ENCODE measurements at places on chromosomes 16 and 17.

DNA sequence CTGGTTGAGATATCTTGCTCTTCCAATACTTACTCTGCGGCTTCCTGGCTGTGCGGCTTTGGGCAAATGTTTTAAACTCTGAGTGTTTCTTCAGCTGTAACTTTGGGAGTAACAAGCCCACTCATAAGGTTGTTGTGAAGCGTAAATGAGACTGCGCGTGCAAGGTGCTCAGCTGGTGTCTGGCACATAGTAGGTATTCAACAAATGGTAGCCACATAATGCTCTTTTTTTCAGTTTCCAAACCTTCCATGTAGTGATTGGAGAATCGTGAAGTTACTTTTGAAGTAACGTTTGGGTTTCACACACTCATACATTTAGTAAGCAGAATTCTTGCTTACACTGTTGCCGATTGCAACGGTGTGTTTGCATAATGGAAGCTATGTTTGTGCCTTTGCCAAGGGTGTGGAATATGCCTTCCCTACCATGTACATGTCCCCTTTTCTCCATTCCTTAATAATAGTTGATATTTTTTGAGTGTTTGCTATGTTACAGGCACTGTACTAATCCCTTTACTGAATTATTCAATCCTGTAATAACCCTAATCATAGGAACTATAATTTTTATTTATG is 829 bp downstream of the DHRS7B start:
- no peak for DNase-seq

GRCh38 chr17:78174346-78174869 is 6.0 kb downstream of the SYNGR2 start:
- DNase-seq = peak; percentile 56

DNA sequence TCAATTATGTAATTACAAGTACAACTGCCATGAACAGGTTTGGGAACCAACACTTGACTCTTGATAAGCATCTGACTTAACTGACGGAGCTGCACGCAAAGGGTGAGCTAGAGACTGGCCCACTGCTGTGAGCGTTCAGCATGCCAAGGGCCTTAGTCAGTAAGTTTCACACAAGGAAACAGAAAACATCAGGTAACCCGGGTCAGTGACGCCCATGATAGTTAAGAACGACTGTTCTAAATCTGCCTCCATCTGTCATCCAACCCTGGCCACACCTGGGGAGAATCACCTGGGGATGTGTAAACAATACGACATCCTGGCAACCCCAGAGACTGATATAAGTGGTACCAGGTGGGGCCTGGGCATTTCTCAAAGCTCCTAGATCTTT is 12.3 kb downstream of the SMIM5 start:
- peak; percentile 87 for DNase-seq

DNA sequence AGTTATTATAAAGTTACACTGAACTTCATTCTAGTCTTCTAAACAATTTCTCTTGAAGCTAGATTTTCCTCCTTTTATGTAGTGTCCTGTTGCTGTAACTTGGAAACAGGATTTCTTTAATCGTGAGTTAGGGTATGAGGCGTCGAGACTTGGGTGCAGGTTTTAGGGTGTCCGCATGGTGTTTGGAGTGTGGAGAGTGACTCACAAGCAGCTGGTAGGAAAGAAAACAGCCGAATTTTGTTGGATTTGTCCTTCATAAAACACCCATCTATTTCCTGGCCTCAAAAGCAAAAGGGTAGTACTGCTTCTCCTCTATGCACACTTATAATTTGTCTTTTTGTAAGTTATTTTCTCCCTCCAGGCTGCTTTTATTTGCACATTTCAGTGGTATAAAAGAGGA is 1.6 kb downstream of the RPTOR start:
- DNase-seq = no peak

DNA sequence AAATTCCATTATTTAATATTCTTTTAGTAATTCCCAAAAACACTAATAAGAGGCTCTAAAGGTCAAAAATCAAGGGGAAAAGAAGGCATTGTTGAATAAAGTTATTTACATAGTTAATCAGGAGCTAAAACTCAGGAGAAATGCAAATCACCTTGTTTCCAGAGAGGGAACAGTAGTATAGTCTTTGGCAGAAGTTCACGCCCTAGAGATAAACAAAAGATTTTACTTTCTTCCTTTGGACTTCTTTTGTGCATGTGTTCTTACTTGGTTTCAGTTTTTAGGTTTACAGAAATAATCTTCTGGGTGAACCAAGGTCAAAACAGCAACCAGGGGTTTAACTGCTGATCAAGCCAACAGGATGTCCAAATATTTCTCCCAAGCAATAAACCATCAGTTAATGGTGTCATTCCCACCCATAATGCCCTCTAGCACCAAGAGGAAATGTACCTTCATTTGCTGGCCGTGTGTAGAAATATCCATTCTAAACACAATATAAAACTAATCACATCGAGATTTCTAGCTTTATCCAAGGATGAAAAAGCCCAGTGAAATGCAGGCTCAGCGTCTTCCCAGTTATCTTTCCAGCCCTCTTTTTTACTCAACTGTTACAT is 518.8 kb upstream of the SOX9 start:
- no peak for DNase-seq

DNA sequence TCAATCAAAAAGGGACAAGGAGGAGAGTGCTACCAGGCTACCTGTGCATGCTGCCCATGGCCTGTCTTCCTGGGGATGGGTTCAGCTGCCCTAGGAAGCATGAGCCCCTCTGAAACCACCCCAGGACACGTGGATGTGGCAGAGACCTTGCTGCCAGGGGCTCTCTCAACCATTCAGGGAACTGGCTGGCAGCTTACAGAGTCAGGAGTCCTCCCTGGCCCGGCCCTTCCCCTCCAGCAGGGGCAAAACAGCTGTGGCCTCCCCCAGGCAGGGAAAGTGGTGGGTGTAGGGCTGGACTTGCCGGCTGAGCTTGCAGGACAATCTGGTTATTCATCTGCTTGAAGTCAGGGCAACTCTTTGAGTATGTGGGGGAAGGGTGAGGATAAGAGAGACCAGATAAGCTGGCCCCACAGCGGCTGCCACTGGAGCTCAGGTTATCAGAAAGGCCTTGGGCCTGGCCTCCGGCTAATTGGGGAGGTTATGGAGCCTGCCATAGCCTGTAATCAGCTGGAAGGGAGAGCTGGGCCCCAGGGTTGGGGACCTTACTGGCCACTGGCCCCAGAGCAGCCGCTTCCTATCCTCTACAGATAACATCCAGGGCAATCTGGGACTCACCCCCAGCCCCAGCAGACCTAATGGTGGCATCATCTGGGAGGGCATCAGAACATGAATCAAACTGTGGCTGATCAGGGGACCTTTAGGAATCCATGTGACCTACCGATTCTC is 5.6 kb upstream of the TBX2 start:
- no peak for DNase-seq

DNA sequence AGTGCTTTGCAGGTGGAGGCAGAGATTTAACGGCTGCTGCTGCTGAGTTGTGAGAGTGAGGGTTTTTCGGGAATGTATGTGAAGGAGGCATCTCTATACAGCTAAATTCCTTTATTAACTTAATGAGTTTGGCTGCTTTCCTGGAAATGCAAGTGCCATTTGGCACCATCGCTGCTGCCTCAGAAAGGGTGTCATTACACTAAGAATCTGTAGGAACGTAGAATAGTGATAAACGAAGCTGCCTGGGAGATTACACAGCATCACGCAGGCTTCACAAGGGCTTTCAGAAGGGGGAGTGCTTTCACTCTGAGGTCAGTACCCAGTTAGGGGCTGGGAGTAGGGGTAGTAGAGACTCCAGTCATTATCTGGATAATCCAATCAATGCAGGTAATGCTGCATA is 14.1 kb upstream of the NLRP1 start:
- no peak for DNase-seq

- peak; percentile 98 for DNase-seq
Observed at GRCh38 chr17:74453665-74454196, 12.7 kb upstream of the CD300A start.

GRCh38 chr17:37373530-37374159 is 2.1 kb upstream of the C17orf78 start:
- DNase-seq = peak; percentile 82

- no peak for DNase-seq
Observed at GRCh38 chr16:23667355-23667659, 11.4 kb upstream of the PLK1 start.

- DNase-seq = no peak
Observed at GRCh38 chr16:51228097-51228659, 77.1 kb upstream of the SALL1 start.

DNA sequence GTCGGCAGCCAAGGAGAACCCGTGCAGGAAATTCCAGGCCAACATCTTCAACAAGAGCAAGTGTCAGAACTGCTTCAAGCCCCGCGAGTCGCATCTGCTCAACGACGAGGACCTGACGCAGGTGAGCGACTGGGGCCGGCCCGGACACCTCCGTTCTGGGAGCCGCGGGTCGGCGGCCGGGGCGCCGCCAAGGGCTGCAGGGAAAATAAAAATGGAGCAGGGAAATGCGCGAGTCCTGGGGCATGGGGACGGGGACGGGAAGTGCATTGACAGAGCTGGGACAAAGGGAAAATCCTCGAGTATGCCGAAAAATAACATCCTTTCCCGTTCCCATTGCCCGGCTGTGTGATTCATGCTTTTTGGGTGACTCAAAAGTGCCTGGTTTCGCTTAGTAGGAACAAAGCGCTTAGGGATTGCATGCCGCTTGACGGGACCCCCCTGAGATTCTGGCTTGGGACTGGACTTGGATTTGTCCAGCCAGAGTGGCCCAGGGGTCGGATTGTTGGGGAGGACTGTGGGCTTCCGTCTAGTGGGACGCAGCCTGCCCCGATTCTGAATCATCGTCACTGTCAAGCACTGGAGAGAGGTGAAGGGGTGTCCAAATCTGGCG is 699 bp downstream of the MPRIP start:
- DNase-seq = no peak

GRCh38 chr16:50268352-50268751 is 2.0 kb downstream of the ADCY7 start:
- DNase-seq = no peak

DNA sequence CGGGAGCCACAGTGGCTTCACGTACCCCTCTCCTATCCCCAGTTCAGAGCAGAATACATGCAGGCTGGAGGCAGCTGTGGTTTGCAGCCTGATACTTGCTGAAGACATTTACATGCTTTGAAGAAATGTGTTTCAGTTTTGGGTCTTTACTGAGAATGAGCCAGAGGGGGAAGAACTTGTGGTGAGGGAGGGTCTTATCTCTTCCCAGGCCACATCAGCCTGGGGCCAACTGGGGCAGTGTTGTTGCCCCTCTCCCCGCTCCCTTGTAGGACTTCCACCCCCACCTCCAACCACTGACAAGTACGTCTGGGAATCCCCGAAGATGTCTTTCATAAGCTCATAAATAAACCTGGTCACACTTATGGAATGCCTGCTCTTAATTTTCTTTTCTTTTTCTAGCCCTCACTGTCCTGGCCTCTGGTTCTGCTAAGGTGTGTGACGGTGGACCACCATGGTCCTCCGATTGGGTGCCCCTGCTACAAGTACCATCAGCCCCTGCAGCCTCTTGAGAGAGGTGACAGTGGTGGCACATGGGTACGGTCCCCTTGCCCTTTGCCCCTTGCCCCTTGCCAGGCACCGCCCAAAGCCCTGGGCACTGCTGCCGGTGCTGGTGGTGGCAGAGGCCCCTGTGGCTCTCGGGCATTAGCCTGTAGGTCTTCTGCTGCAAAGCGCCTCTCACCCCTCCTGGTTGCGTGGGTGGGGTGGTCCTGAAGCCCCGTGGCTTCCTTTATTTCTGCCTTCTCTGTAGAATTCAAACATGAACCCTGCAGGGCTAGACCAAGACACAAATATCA is 144.8 kb upstream of the RPH3AL start:
- no peak for DNase-seq

GRCh38 chr17:30393491-30393890 is 14.8 kb downstream of the CPD start:
- DNase-seq = no peak

- DNase-seq = no peak
Observed at GRCh38 chr17:75153780-75154194, 525 bp downstream of the JPT1 start.

DNA sequence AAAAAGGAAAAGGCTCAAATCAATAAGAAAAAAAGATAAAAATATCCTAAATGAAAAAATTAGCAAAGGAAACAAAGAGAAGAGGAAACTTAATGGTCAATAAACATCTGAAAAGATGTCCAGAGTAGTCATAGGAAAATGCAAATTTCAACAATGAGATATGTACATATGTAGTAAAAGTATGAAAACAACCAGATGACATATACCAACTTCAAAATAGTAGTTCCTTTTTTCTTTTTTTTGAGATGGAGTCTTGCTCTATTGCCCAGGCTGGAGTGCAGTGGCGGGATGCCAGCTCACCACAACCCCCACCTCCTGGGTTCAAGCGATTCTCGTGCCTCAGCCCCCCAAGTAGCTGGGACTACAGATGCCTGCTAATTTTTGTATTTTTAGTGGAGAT is 21.7 kb upstream of the NFAT5 start:
- no peak for DNase-seq

- DNase-seq = no peak
Observed at GRCh38 chr17:21353326-21354010, 22.7 kb upstream of the KCNJ12 start.

All from A549 (cell line).